Activated CD4-positive, alpha-beta T cell treated with anti-CD3 and anti-CD28 coated beads for 4 hours (primary cell): ENCODE measurements at places on chromosomes 13 and 19.

GRCh38 chr13:73825143-73825542 is 309.1 kb downstream of the KLF12 start:
- no peak for DNase-seq

GRCh38 chr13:110166598-110166997 is 140.4 kb downstream of the COL4A1 start:
- DNase-seq = no peak

DNA sequence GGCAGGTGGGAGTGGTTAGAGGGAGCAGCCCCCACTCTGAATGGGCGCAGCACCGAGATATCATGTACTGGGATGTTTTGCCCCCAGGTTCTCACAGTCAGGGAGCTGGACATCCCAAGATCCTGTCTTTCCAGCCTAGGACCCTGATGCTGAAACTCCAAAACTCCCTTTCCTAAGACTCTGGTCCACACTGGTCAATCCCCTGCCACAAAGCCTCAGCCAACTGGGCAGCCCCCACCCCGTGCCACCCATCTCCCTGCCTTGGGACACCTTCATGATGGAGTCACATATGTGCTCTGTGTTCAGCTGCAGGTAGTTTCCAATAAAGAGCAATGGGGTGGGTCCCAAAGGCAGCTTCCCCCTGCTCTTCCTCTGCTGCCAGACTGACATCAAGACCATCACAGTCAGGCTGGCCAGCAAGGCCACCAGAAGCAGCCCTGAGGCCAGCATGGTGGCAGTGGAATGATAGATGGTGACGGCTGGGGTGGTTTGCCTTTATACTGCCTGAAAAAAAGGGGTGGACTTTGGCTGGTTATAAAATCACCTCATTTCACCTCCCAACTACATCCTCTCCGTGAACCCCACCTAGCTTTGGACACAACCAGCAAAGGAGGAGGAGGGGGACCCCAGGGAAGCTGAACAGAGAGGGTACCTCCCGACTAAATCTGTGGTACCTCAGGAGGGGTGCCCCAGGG is 36.3 kb downstream of the CYP2B6 start:
- no peak for DNase-seq

- DNase-seq = no peak
These were observed 418.6 kb downstream of the FOXO1 start for GRCh38 chr13:40247845-40248244.

- no peak for DNase-seq
These were observed 133.9 kb upstream of the TMTC4 start for GRCh38 chr13:100808330-100809128.

GRCh38 chr13:40342901-40343300 is 323.5 kb downstream of the FOXO1 start:
- DNase-seq = no peak
